CD4-positive, alpha-beta T cell treated with Interleukin-15 for 1 hour (primary cell): ENCODE measurements at places on chromosomes 5 and 9.

DNA sequence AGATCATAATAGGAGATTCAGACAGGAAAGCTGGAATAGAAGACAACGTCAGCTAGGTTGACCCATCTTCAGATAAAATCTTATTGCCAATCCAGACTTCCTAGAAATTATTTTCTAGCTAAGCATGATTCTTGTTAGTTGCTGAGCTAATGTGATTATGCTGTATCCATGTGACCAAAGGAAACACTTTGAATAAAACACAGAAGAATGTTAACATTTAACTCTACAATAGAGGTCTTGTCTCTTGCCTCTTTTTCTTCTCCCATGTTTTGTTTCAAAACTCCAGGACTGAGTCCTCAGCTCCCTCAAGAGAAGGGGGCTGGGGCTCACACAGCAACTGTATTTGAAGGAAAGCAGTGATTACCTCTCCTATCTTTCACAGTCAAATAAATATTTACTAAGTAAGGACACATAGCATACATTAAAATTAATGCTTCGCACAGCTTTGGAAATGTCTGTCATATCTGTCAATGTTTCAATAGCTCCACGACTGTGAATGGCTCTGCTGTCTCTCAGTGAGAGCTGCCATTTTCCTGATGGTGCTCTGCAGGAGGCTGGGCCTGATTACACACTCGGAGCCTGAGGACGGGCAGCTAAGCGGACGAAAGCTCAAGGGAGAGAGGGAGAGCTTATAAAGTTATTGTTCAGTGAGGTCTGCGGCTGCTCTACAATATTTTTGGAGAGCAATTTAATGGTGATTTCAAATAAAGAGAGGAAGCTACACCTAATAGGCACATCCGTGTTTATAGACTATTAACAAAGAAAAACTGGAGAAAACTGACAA is 64.8 kb upstream of the ZNF462 start:
- DNase-seq: no peak

- no peak for DNase-seq
Observed at GRCh38 chr5:1033178-1033577, 24.6 kb downstream of the NKD2 start.

- no peak for DNase-seq
Observed at GRCh38 chr5:79575996-79576395, 36.2 kb upstream of the TENT2 start.

- DNase-seq: no peak
Observed at GRCh38 chr5:78345485-78345884, 14.9 kb upstream of the SCAMP1 start.

DNA sequence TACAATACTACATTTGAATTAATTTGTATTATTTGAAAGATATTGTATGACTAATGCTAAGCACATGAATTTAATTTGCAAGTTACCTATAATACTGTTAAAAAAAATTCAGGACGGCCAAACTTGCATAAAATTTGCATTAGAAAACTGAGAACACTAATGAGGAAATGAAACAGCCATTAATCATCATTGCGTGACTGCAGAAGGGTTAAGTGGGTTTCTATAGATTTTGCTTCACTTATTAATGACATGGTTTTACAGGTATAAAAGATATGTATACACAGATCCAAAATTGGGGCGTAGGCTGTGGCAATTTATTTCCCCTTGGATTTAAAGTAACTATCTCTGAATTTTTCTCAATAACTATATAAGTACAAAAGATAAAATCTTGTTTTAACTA is 882.6 kb downstream of the PTPRD start:
- DNase-seq: no peak

- no peak for DNase-seq
Observed at GRCh38 chr5:56938858-56939257, 13.1 kb downstream of the MIER3 start.

DNA sequence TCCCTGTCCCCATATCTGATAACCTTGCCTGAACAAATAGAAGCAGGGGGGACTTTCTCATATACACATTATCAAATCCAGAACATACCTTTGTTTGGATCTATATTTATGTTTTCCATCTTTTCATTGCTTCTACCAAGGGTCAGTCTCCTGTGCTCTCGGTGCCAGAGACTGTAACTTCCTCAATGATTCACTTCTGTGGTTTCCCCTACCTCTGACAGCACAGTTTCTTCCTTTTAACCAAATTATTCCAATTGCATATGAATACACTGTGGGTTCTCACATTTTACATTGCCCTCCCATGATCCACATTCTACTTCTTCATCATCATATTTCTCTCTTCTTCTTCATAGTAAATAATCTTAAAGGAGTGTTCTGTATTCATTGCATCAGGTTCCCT is 32.2 kb downstream of the NMUR2 start:
- no peak for DNase-seq

GRCh38 chr5:96904054-96904931 is 28.0 kb downstream of the ERAP2 start:
- no peak for DNase-seq

DNA sequence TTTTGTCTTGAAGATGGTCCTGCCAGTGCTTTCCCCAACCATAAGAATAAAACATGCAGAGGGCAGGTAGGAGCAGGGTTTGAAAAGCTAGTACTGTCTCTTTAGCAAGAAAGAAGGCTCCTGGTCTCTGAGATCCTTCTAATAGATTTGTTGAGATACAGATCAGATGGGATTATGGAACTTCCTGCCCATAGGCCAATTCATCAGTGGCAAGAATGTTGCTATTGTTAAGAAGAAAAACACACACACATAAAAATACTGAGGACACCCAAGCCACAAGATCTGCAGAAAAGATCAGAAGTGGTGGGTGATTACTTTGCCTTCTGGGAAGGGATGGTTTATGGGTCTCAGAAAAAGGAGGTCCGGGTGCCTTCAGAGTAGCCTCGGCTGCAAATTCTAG is 59.8 kb downstream of the TNC start:
- no peak for DNase-seq

DNA sequence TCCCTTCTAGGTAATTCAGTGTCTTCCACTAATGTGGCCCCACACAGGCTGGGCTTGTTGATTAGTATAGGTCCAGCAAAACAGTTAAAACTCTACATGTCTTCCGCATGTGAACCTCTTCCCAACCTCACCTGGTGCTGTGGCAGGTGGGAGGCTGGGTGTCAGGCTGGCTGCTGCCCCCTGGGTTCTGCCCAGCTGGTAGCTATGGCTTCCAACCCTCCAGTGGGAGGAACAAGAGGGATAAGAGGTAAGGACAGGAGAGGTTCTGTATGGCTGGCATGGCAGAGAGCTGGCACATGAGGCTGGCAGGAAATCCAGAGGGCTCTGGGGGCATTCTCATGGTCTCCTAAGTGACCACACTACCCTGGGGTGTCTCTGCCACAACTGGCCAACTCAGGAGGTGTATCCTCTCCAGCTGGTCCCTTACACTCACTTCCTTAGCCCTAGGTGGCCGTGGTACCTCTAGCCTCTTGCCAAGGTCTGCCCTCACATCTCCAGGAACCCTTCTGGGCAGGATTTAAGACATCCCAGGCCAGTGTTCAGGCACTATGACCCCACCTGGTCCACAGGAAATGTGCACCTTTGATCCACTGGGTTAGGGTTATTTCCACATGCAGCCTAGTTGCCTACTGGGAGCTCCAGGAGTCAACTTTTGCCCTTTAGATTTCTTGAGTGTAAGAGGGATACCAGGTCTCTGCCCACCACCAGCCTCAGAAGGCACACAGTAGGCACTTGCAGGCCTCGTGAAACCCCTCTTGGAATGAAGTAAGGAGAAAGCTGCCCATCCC is 41.7 kb downstream of the AHRR start:
- DNase-seq: no peak

DNA sequence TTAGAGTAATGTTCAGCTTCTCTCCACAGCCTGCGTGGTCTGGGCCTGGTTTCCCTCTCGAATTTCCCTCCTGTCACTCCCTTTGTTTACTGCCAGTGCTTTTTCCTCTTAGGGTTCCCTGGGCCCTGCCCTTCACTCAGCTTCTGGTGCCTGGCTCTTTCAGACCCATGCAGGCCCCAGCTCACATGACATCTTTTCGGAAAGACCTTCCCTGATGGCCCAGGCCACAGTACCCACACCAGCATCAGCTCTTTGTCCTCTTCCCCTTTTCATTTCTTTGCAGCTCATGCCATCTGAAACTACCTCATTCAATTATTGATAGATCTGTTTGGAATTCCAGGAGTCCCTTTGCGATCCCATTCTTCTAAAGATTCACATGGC is 68.1 kb upstream of the ABL1 start:
- no peak for DNase-seq

- no peak for DNase-seq
Observed at GRCh38 chr5:103587185-103587748, 24.7 kb upstream of the NUDT12 start.

DNA sequence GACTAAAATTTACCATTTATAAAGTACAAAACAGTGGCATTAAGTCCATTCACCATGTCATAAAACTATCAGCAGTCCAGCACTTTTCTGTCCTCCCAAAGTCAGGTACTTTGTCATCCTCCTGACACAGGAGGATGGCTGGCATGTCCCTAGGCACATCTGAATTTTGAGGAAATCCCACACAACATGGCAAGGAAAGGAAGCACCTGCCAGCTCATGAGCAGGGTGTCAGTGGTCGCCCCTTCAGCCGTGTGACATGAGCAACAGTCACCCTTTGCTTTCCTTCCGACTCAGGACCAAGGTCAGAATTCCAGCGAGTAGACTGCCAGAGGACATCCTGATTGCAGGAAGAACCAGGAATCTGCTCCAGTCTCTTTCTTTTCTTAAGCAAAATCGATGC is 77.1 kb downstream of the PPARGC1B start:
- DNase-seq: no peak

DNA sequence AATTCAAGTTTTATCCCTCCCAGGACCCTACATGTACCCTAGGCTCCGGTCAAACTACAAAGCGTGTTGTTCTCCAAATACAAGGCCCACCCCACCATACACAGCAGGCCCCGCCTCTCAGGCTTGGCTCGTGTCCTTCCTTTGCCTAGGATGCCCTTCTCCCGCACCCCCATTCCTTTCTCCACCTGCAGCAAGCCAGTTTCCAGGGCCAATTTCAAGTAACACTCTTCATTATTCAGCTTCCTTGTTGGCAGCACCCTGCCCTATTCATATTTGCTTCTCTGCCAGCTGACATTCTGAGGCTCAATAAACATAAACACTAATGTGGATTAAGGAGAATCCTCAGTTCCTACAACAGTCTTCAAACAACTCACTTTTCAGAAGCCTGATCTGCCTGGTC is 31.7 kb downstream of the EPB41L4B start:
- DNase-seq: no peak

GRCh38 chr9:37471942-37472684 is 6.9 kb upstream of the ZBTB5 start:
- no peak for DNase-seq

GRCh38 chr5:58081435-58081834 is 378.5 kb downstream of the PLK2 start:
- no peak for DNase-seq

DNA sequence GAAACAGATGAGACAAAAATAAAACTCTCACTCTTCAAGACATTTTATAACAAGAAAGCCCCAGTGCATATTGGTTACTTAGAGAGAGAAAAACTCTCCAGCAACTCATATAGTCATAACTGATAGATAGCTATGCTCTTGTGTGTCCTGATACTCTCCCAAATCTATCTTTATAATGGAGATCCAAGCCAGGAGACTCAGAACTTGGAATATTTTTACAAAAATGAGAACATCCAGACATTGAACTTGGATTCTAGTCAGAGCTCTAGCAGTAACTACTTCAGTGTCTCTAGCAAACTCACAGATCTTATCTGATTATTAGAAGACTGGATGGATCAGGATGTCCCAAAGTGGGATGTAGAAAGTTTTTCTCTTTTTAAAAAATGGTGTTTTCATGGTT is 412.7 kb upstream of the BRINP1 start:
- no peak for DNase-seq

- DNase-seq: no peak
Observed at GRCh38 chr9:87184956-87185642, 237.8 kb upstream of the GAS1 start.

- no peak for DNase-seq
Observed at GRCh38 chr9:69556707-69557106, 115.5 kb downstream of the APBA1 start.
